ENCODE measurements at places on chromosomes 11 and 22.

- DNase-seq: no peak
Measured at GRCh38 chr11:59273373-59273841, 60.7 kb upstream of the MPEG1 start.

GRCh38 chr11:50075856-50076255, 43.2 kb downstream of the OR4C45 start:
- DNase-seq: no peak

GRCh38 chr11:27977527-27977926, 130.4 kb downstream of the KIF18A start:
- no peak for DNase-seq

- DNase-seq: no peak
Measured at GRCh38 chr11:44607987-44608386, 42.5 kb downstream of the CD82 start.

GRCh38 chr11:100731471-100731870, 44.4 kb downstream of the ARHGAP42 start:
- no peak for DNase-seq

- no peak for DNase-seq
Measured at GRCh38 chr11:13152264-13152663, 125.3 kb upstream of the BMAL1 start.

DNA sequence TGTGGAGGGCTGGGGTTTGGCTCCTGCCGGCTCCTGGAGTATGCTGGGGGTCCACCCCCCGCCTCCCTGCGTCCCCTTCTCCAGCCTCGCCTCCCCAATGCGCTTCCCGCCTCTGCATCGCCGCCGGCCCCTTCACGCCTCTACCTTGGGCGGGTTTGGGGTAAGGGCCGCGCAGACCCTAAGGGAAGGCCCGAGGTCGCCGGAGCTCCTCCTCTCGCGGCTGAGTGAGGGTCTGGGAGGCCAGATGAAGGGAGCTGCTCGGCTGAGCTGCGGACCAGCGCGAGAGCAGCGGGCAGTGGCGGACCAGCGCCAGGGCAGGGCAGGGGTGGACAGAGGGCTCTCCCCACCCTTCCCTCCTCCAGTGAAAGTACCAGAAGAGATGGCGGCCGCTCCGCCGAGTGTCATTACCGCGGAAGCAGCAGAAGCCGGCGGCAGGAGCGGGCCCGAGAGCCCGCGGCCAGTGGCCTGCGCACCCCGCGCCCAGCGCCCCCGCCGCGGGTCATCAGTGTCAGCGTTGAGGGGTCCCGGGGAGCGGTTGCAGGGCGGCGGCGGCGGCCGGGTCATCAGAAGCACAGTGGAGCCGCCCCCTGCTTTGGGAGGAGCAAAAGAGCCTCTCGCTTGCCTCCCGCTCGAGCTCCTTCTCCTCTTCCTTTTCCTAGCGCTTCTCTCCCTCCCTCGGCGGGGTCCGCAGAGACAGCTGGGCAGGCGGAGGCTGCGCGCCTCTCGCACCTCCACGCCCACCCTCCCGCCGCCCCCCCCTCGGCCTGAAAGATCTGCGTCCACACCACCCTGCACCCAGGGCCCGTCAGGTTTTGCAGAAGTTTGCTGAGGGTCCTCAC, 255.6 kb upstream of the CADM1 start:
- no peak for DNase-seq

- no peak for DNase-seq
Measured at GRCh38 chr22:44822534-44822933, 70.2 kb downstream of the ARHGAP8 start.

- no peak for DNase-seq
Measured at GRCh38 chr22:48416396-48417224, 1411.1 kb downstream of the BRD1 start.

DNA sequence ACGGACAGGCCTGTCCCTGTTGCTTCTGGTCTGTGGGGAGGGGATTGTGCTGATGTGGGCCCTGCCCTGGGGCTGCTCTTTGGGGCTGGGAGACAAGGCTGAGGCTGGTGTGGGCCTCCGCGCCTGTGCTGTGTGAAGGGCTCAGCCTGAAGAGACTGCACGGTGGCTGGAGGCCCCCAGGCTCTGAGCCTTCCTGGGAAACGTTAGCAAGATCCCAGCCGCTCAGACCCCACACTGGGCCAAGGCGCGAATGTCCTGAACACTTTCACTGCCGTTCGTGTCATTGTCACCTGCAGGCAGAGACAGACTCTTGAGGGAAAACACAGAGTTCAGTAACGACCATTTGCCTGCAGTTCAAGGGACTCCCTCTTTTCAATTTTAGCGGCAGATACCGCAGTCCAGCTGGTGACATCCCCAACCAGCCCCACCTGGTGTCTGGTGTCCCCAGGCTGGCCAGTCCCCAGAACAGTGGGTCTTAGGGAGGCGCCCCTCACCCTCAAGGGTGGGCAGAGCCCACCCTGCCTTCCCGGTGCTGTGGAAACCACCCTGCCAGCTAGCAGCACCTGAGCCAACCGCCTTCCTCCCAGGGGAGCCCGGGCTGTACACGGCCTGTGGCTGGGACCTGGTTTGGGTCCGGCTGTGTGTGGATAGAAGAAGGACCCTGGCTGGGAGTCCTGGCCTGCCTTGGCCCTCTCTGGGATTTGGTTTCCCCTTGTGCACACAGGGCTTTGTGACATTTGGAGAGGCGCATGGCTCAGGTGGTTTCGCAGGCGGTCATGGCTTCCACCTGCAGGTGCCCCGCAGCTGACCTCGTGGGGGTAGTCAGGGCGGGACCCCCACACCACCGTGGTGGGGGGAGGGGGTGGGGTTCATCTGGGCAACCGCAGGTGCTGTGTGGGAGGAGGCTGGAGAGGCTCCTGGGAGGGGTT, 5.7 kb downstream of the PANX2 start:
- DNase-seq: no peak

DNA sequence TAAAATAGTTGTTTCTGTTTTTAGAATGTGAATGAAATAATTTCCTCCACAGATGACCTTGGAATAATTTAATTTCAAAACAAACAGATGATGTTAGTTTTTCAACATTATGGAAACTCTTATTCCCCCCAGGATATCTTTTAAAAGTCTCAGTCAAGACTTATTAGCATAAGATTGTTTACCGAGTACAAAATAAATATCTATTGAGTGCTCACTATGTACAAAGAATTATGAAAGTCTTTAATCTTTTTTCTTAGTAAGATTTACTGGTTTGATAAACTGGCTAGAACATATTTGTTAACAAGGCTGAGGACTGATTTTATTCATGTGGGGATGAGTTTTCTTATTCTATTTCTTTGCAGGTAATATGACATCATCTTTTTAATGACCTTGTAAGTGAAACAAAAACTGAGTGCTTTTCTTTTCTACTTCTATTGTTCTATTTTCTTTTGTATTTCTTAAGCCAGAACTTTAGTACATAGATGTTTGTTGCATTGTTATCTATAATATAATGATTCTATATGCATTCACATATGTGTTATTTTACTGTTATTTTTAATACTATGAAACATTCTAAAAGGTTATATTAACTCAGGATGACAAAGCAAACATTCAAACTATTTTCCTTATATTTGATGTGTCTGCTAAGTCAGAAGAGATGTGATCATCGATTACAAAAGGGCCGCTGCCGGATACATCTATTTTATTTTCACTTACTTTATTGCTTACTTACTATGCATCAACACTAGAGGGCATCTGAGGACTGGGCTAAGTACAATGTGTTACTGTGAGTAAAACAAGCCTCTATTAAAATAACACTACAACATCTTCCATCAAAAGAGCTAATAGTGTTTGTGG, 111.0 kb upstream of the ARHGAP42 start:
- DNase-seq: peak; percentile 73

DNA sequence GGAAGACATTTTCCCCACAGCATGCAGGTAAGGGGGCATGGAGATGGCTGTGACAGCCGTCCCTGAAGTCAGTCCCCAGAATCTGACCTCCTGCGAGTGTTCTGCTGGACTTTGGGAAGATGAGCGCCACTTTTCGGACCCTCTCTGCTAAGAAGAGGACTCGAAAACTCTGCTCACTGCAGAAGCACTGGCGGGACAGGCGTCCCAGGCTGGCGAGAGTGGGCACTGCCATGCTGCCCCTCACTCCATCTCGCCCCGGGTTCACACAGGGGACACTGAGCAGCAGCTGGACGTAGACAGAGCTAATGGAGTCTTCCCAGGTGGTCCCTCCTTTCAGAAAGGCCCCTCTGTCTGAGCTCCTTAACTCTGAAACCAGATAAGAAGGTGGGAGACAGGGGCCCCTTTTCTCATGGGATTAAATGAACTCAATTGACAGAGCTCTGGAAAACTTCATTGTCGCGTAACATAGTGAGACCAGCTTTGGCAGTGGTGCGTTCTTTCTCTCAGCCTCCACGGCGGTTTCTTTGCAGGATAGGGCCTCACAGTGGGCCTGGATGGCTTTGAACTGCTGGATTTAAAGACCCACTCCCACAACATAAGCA, 4.8 kb downstream of the ADAMTS8 start:
- no peak for DNase-seq

DNA sequence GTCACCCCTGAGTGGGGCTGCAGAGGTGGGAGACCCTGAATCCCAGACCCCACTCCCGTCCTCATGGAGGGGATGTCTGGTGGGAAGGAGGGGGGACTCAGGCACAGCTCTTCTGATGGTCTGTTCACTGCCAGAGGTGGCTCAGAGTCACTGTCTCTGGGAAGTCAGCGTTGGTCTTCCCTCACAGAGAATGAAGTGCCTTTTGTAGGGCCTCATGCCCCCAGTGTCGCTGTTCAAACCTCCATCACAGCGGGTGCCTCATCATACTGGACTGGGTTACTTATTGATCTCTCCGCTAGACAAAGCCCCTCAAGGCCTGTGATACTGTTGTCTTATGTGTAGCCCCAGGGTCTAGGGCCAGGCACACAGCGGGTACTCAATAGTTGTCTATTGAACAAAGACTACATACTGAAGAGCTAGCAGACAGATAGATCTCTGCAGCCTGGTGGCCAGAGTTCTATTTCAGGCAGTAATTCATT, 41.3 kb downstream of the CD6 start:
- no peak for DNase-seq

DNA sequence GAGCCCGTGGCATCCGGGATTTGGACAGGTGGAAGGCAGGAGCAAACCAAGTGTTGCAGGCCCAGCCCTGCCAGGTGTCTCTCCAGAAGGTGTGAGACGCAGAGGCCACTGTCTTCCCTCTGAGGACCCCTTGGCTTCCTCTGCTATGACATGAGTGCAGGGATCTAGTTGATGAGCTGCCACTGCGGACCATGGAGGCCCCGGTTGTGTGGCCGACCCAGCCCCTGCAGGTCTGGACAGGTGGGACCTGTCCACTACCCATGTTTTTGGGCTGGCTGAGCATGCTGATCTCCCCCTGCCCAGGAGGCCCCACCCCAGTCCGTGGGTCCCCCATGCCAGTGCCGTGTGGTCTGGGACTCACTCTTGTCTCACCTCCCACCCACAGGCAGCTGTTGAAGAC, 22.9 kb downstream of the PRR5 start:
- DNase-seq: no peak

DNA sequence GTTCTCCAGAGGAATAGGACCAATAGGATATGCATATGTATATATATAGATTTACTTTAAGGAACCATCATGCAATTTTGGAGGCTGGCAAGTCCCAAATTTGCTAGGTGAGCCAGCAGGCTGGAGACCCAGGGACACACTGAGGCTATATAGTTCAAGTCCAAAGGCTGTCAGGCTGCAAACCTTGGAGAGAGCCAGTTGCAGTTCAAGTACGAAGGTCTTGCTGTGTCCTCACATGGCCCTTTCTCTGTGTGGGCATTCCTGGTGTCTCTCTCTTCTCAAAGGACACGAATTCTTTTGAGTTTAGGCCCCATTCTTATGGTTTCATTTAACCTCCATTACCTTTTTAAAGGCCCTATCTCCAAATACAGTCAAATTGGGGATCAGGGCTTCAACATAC, 134.4 kb upstream of the SORL1-AS1 start:
- DNase-seq: no peak

DNA sequence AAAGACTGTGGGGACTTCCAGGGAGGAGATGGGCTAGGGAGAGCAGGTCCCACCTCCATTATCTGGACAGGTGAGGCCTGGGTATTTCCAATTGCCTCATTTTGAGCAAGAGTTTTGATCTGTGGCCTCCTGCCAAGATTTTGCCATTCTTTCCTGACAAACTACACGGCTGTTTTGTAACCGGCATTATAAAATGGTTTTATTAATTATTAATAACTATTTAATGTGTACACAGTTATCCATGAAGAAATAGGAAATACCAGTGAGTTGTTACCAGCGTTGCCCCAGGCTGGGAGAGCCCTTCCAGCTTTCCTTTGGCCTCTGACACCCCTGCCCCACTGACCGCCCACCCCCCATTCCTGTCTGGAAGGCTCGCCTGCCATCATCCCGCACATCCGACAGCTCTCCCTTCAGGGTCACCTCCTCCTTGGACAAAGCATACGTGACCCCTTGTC, 14.9 kb upstream of the SEC14L3 start:
- no peak for DNase-seq

GRCh38 chr11:73270855-73271477, 1.2 kb upstream of the P2RY6 start:
- DNase-seq: no peak

DNA sequence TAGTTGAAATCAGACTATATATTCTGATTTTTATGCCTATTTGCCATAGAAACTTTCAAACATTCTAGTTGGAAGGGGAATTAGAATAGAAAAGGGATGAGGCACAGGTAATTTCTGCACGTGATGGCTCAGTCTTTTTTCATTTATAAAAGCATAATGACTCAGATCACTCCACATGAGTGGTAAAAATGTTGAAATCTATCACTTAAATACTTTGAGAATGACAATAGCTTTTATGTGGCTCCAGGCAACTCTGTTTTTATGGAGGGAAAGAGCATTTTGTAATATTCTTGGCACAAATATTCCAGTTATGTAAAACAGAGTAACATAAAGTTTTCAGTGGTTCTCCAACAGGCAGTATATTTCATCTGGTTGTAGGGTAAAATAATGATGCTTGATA, 5.9 kb upstream of the MMP3 start:
- DNase-seq: peak; percentile 30

GRCh38 chr22:44682556-44683168, 19.3 kb upstream of the PRR5 start:
- no peak for DNase-seq

- DNase-seq: no peak
Measured at GRCh38 chr11:17076517-17077239, 789 bp downstream of the RPS13 start.

- DNase-seq: no peak
Measured at GRCh38 chr11:31805037-31805628, 6.0 kb downstream of the PAX6 start.

DNA sequence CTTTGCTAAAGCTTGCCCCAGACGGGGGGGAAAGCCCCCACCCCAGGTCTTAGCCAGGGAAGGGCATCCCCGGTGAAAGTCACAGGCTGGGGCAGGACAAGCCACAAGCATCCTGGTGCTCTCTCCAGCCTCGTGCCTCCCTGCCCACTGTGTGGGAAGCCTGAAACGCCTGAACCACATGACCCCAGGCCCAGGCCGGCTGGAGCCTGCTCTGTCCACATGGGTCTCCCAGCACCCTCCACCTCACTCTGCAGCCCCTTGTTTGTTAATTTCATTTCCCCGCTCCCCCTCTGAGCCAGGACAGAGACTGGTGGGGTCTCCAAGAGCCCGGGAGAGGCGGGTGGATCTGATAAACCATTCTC, 58.3 kb upstream of the TCF20 start:
- DNase-seq: no peak

All from skin of body (tissue), 3 donors.